ENCODE measurements at places on chromosomes 5 and 9. TPM values are rescaled to one million over a fixed set of nuclear protein-coding genes. Genes with fewer than 3 reads are reported as not detected.

The CBY3 gene
- polyA plus RNA-seq: not detected

The SNAPC4 gene
- polyA plus RNA-seq: 6.8 TPM

The CORO2A gene
- 1.9 TPM for polyA plus RNA-seq

The REEP2 gene
- polyA plus RNA-seq: 177 TPM

The MARCHF3 gene
- 3.9 TPM for polyA plus RNA-seq

The PHF24 gene
- polyA plus RNA-seq: 1.8 TPM

The ANKRD34B gene
- polyA plus RNA-seq: 0.08 TPM

The OR1Q1 gene
- not detected for polyA plus RNA-seq

The PCDHA10 gene
- 6.7 TPM for polyA plus RNA-seq

The ENTREP1 gene
- polyA plus RNA-seq: 2.0 TPM

The SPEF2 gene
- polyA plus RNA-seq: 18.5 TPM

The PCDHA11 gene
- polyA plus RNA-seq: 5.3 TPM

The ZFP37 gene
- 35.4 TPM for polyA plus RNA-seq

The PAEP gene
- polyA plus RNA-seq: not detected

The FXN gene
- 7.3 TPM for polyA plus RNA-seq

The AGXT2 gene
- polyA plus RNA-seq: not detected

The OR1K1 gene
- not detected for polyA plus RNA-seq

The FABP6 gene
- not detected for polyA plus RNA-seq

The PROB1 gene
- 1.2 TPM for polyA plus RNA-seq

The IFNA17 gene
- not detected for polyA plus RNA-seq

The SCGB3A1 gene
- not detected for polyA plus RNA-seq

The CYLC2 gene
- not detected for polyA plus RNA-seq

The IGFBPL1 gene
- polyA plus RNA-seq: 372 TPM

The FOXE1 gene
- polyA plus RNA-seq: 0.14 TPM

The TAF1L gene
- polyA plus RNA-seq: not detected

The TEX10 gene
- polyA plus RNA-seq: 26.2 TPM

The FGF1 gene
- polyA plus RNA-seq: not detected

The ZDHHC11B gene
- 12.1 TPM for polyA plus RNA-seq

The SLC36A3 gene
- polyA plus RNA-seq: not detected

The TERT gene
- polyA plus RNA-seq: not detected

The CACNA1B gene
- polyA plus RNA-seq: 5.8 TPM

The KCTD16 gene
- polyA plus RNA-seq: 7.2 TPM

The C5 gene
- 1.5 TPM for polyA plus RNA-seq

The CTXN3 gene
- 1.0 TPM for polyA plus RNA-seq

The C5orf52 gene
- polyA plus RNA-seq: not detected

The CCNJL gene
- polyA plus RNA-seq: 0.84 TPM

The CCNI2 gene
- polyA plus RNA-seq: not detected

The DBH gene
- polyA plus RNA-seq: not detected

The IL9 gene
- not detected for polyA plus RNA-seq

The RASEF gene
- polyA plus RNA-seq: 0.12 TPM

The CDH9 gene
- 1.7 TPM for polyA plus RNA-seq

The PCDHA2 gene
- 9.9 TPM for polyA plus RNA-seq

The XPA gene
- polyA plus RNA-seq: 32.3 TPM

The PRUNE2 gene
- polyA plus RNA-seq: 9.7 TPM

The IGIP gene
- 4.4 TPM for polyA plus RNA-seq

The PCDHGC4 gene
- polyA plus RNA-seq: 4.3 TPM

The ECSCR gene
- not detected for polyA plus RNA-seq

The PTGDS gene
- polyA plus RNA-seq: 2.0 TPM

All from neural cell (in vitro differentiated cells).